CD4-positive, alpha-beta memory T cell (primary cell): ENCODE measurements at places on chromosomes 6 and 20. TPM values are rescaled to one million over a fixed set of nuclear protein-coding genes. Genes with fewer than 3 reads are reported as not detected.
A peak's percentile ranks its signal among the peaks of the same experiment; 100 is the strongest.

- no peaks in the 10 kb centered on the region for H3K27me3 ChIP-seq
- DNase-seq, result no peak
- no peaks in the 10 kb centered on the region for H3K36me3 ChIP-seq
- no peak overlapping the region for H3K27ac ChIP-seq
These were observed 75.8 kb downstream of the GJA10 start for GRCh38 chr6:89970072-89970471.

DNA sequence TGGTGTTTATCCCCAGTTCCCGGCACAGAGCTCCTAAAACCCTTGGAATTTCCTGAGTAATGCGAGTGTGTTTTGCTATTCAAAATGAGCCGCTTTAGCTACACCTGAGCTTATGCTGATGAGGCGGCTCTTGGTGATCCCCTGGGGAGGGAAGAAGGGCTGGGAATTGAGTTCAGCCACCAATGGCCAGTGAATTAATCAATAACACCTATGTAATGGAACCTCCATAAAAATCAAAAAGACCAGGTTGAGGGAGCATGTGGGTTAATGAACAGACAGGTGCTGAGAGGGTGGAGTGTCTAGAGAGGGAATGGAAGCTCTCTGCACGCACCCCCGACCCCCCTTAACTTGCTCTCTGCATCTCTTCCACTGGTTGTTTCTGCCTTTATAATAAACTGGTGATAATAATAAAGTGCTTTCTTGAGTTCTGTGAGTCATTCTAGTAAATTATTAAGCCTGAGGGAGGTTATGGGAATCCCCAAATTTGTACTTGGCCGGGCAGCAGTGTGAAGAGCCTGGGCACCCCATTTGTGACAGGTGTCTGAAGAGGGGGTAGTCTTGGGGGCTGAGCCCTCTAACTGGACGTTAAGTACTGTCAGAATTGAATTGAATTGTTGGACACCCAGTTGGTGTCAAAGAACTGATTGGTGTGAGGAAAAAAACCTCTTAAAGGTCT is 24.6 kb upstream of the SERPINB1 start:
- H3K36me3 ChIP-seq, result no peaks in the 10 kb centered on the region
- no peak overlapping the region for H3K27ac ChIP-seq

- no peaks in the 10 kb centered on the region for H3K36me3 ChIP-seq
- H3K4me1 ChIP-seq, result no peaks in the 10 kb centered on the region
- H3K27ac ChIP-seq, result no peak overlapping the region
- H3K27me3 ChIP-seq, result no peaks in the 10 kb centered on the region
- no peak for DNase-seq
- H3K4me3 ChIP-seq, result no peak overlapping the region
These were observed 135.5 kb downstream of the ZDHHC14 start for GRCh38 chr6:157516319-157517026.

GRCh38 chr6:103344554-103345163 is 1515.1 kb downstream of the HACE1 start:
- H3K4me1 ChIP-seq, result no peaks in the 10 kb centered on the region
- H3K4me3 ChIP-seq, result no peak overlapping the region
- no peaks in the 10 kb centered on the region for H3K27me3 ChIP-seq
- H3K27ac ChIP-seq, result no peak overlapping the region
- no peaks in the 10 kb centered on the region for H3K36me3 ChIP-seq

DNA sequence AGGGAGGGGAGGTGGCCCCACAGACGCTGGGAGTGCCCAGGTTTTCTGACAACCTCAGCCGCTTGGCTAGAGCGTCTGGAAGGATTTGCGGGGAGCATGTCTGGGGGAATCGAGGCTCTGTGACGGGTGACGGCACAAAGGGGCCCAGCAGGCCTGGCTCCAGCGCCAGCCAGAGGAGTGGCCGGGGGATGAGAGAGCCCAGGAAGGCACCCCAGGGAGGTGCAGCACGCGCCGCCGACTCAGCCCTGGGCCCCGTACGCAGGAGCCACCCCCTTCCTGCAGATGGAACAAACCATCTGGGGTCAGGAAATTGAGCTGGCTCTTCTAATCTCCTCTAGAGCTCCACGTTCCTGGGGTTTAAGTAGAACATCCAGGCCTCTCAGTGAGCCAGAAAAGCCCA is 5.9 kb upstream of the SLCO4A1 start:
- H3K4me1 ChIP-seq, result peaks cover 1% of the 10 kb centered on the region
- no peaks in the 10 kb centered on the region for H3K36me3 ChIP-seq
- peak; percentile 16 for DNase-seq
- no peaks in the 10 kb centered on the region for H3K27me3 ChIP-seq

DNA sequence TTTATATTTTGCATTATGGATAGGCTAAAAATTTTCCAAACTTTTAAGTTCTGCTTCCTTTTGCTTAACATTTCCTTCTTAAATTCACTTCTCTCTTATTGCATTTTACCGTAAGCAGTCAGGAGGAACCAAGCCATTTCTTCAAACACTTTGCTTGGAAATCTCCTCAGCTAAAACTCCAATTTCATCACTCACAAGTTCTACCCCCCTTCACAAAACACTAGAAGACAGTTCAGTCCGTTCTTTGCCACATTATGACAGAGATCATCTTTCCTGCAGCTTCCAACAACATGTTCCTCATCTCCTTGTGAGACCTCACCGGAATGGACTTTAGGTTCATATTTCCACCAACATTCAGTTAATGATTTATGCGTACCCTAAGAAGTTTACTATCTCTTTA is 79.2 kb upstream of the LY86 start:
- H3K27ac ChIP-seq, result no peak overlapping the region
- no peaks in the 10 kb centered on the region for H3K4me1 ChIP-seq
- no peak overlapping the region for H3K4me3 ChIP-seq
- no peaks in the 10 kb centered on the region for H3K36me3 ChIP-seq
- no peaks in the 10 kb centered on the region for H3K27me3 ChIP-seq

GRCh38 chr20:44070139-44070900 is 116.7 kb downstream of the JPH2 start:
- H3K4me3 ChIP-seq, result peak overlapping the region; percentile 57
- DNase-seq, result peak; percentile 85
- peaks cover 62% of the 10 kb centered on the region for H3K4me1 ChIP-seq
- H3K27me3 ChIP-seq, result no peaks in the 10 kb centered on the region
- H3K36me3 ChIP-seq, result no peaks in the 10 kb centered on the region

DNA sequence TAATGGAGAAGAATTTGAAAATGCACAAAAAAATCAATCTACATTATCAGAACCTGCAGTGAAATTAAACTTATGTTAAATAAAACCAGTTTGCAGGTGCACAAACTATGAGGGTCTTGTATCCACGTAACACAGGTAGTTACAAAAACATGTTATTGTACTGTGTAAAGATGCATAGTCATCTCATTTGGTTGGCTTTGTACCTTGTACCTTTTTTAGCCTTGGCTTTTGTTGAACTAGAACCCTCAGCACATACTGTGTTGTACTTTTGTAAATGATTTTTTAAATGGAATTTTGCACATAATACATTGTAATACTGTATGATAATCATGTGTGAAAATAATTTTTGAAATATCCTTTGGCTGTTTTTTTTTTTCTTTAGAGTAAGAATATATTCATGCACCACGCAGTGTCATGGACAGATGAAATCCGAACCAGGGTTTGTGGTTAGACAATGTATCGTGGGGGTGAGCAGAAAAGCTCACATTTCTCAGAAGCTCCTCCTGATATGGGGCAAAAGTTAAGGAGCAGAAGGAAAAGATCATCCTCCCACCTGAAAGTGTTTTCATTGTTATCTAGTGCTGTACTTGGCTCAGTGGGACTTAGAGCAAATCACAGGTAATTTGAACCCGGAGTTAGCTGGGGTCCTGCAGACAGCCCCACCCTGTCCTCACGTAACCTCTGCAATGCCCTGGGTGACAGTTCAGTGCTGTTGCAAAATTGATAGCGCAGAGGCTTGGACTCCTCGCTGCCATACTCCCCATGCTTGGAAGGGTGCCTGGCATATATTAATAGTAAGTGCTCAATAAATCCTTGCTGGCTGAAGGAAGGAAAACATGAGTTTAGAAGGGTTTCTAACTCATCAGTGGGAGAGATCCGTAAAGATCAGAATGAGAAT is 14.8 kb upstream of the NAA20 start:
- H3K27ac ChIP-seq, result no peak overlapping the region
- H3K27me3 ChIP-seq, result no peaks in the 10 kb centered on the region
- H3K4me3 ChIP-seq, result no peak overlapping the region
- no peaks in the 10 kb centered on the region for H3K36me3 ChIP-seq

DNA sequence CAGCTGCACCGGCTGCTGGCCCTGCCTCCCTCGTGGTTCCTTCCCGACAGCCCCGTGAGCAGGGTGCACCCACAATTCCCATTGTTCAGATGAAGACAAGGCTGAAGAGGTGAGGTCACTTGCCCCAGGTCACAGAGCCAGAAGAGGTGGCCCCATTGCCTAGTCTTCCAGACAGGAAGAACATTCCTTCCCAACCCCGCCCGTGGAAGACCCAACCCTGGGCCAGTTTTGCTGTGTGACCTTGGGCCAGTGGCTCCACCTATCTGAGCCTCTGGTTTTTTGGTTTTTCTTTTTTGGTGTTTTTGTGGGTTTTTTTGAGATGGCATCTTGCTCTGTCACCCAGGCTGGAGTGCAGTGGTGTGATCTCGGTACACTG is 61.7 kb downstream of the RIPOR3 start:
- H3K27ac ChIP-seq, result no peak overlapping the region
- H3K36me3 ChIP-seq, result no peaks in the 10 kb centered on the region
- no peaks in the 10 kb centered on the region for H3K4me1 ChIP-seq
- no peak for DNase-seq

- no peaks in the 10 kb centered on the region for H3K27me3 ChIP-seq
- DNase-seq, result no peak
- no peaks in the 10 kb centered on the region for H3K4me1 ChIP-seq
These were observed 130.9 kb downstream of the AGPAT4 start for GRCh38 chr6:161142957-161143296.

DNA sequence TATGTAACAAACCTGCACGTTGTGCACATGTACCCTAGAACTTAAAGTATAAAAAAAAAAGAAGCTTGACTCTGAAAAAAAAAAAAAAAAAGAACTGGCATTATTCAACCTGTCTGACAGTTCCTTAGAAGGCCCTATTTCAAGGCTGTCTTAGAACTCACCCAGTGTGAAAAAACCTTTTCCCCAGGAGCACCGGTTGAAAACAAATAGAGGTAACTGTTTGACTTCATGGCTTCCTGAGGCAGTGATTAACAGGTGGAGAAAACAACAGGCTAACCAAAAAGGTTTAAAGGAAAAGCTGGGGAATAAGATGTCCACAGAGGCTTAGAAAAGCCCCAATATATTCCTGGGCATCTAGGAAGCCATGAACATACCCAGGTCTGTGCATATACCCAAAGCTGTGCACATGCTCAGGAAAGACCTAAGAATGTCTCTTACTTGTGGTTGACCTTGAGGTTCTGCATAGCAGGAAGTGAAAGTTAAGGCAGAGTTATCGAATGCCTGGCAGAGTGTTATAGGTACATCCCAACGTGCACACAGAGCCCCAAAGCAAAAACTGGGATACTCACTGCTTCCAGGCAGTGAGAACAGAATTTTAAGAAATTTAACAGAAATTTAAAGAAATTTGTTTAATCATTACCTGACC is 7.0 kb downstream of the UQCC1 start:
- DNase-seq, result peak; percentile 17
- H3K4me3 ChIP-seq, result no peak overlapping the region
- peaks cover 7% of the 10 kb centered on the region for H3K36me3 ChIP-seq
- peaks cover 10% of the 10 kb centered on the region for H3K4me1 ChIP-seq

Gene RRP36
- 58.7 TPM for total RNA-seq

Gene GFRA4
- not detected for total RNA-seq

Gene ARG1
- total RNA-seq, result not detected

Gene MAPK13
- total RNA-seq, result 29.6 TPM
